ENCODE measurements at places on chromosomes 7 and 10. TPM values are rescaled to one million over a fixed set of nuclear protein-coding genes. Genes with fewer than 3 reads are reported as not detected.

Gene CLDN3
- total RNA-seq: 11.8 TPM

GRCh38 chr7:84372155-84372621 is 177.6 kb upstream of the SEMA3A start:
- no peak for DNase-seq

DNA sequence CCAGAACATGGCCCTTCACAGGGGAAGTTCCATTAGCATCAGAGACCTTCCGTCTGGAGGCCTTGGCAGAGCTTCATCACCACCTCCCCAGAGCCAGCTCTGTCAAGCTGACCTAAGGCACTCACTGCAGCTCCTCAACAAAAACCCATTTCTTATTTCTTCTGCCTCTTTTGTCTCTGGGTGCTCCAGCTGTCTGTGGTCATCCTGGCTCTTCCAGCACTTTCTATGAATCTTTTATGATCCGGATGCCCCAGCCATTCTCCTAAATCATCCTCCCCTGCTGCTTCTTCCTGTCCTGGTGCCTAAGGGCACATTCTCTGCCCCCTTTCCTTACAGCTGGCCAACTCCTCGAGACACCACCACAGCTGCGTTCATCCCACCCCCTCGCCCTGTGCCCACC is 171.7 kb upstream of the INSYN2A start:
- no peak for DNase-seq

Gene CHN2
- 14.4 TPM for total RNA-seq

Gene MYPN
- total RNA-seq: not detected

GRCh38 chr10:78846760-78847159 is 222.0 kb upstream of the ZMIZ1 start:
- DNase-seq: no peak

GRCh38 chr7:75573477-75574019 is 81.4 kb downstream of the SPDYE5 start:
- DNase-seq: no peak

DNA sequence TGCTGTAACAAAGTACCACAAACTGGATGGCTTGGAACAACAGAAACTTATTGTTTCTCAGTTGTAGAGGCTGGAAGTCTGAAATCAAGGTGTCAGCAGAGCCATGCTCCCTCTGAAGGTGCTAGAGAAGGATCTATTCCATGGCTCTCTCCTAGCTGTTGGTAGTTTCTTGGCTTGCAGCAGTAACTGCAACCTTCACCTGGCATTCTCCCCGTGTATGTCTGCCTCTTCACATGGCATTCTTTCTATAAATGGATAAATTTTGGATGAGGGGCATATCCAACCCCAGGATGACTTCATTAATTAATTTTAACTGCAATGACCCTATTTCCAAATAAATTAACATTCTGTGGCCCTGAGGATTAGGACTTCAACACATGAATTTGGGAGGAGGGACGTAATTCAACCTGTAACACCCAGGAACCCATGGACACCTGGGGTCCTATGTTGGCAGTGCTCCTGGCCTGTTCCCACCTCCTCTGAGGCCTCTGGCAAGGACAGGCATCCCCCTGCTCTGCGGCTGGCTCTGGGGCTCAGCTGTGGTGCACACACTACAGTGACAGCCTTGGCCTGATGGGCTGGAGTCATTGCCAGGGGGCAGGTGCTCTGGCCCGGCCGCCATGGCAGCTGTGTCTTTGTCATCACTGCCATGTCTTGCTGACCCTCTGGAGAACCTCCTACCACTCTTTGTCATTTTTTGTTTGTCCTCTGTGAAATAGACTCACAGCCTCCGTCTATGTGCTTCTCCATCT is 30.8 kb downstream of the LSMEM1 start:
- no peak for DNase-seq
